AG10803 (cell line): ENCODE measurements at places on chromosomes 2 and 18.
A peak's percentile ranks its signal among the peaks of the same experiment; 100 is the strongest.

DNA sequence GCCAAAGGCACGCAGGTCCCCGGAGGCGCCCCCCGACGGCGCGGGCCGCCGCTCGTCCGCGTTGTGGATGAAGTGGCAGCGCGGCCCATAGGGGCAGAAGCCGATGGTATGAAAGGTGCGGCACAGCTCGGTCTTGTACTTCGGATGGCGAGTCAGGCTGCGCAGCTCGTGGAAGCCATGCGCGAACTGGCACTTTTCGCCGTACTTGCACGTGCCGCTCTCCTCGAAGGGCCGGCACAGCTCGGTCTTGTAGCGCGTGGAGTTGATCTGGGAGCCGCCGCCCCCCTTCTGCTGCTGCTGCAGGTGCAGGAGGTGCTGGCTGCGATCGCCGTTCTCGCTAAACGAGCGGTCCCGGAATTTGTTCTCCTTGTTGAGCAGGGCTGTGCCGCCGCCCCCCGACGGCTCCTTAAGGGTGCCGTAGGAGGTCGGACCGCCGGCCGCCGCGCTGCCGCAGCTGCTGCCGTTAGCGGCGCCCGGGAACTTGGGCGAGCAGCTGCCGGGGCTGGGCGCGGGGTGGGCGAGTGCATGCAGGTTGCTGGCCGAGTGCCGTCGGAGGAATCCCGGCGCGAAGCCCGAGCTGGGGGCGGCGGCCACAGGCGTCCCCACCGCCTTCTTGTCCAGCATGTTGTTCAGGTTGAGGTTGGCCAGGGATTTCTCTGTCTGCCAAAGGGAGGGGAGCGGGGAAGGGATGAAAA, 1.2 kb downstream of the ZFP36L2 start:
- peak; percentile 72 for DNase-seq

DNA sequence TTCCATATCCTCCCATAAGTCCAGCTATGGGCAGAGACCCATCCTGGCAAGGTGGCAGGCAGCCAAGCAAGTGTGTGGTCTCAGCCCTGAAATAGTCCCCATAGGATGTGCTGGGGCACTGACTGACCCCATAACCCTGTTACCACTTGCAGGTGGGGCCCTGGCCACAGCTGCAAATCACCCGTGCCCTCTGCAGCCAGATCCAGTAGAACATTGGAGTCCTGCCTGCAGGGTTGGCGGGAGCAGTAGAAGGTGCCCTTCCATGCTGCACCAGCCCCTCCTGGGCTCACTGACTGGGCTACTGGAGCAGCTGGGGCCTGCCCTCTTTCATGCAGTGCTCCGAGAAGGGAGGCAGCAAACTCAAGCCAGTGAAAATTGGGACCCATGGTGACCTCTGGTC, 112.6 kb upstream of the MCFD2 start:
- DNase-seq, result no peak

- DNase-seq, result no peak
These were observed 785.0 kb downstream of the CNTNAP5 start for GRCh38 chr2:124810132-124810531.

GRCh38 chr2:165069151-165069550, 113.8 kb upstream of the SLC38A11 start:
- no peak for DNase-seq

- DNase-seq, result no peak
These were observed 16.4 kb downstream of the CAPN13 start for GRCh38 chr2:30790879-30791278.
